ENCODE measurements at places on chromosomes 13 and 19.

DNA sequence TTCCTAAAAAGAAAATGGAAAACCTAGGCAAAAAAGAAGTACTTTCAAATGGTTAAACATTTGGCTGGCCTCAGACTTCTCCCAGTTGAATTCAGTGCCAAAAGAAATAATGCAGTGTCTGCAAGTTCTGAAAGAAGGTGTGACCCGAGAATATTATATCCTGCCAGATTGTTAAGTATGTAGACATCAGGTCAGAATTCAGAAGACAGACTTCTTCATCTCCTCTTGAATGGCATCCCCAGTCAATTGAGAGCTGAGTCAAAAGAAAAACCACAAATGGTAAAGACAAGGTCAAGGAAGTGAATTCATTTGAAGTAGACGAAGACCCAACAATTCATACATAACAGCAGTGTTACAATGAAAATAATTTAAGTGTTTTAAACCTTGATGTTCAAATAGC, 194.5 kb downstream of the NBEA start:
- no peak for DNase-seq

- no peak for DNase-seq
Observed at GRCh38 chr13:58994777-58995176, 1169.0 kb downstream of the DIAPH3 start.

DNA sequence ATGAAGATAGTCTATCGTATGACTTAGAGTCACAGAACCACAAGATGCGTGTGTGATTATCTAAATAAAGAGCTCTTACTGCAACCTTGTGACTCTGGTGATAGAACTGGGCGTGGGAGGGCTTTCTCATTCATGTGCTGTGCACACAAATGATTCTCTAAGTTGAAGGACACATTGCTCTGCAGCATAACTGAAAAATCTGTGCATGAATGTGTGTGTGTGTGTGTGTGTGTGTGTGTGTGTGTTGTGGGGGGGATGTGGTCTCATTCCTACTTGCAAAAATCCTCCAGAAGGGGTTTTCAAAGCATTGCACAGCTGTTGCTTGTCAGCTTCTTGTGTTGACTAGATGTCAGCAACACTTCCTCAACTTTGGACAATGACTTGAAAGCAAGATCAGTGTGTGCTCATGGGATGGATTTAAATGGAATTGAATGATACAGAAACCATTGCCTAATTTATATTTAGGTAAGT, 22.4 kb downstream of the LRCH1 start:
- DNase-seq: no peak

DNA sequence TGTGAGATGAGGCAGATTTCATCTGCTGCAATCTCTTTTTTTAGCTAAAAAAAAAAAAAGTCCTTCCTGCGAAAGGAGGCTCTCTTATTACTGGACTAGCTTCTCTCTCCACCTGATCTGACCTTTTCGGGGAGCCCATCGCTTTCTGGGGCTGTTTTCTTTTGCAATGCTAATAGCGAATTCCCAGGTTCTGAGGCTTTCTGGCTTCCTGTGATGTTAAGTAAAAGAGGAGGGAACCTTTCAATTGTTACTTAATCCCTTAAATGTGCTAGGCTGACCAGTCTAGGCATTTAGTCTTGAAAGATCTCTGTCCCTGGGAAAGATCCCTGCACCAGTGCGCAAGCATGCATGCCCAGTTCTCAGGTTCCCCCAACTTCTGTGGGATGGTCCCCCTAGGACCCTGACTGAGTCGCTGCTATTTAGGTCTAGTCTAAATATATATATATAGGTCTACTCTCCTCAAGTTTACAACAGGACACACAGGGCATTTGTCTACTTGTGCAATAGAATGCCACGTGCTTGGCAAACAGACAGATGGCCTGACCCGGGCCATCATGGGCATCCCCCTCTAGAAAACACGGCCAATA, 224.7 kb downstream of the ZNF536 start:
- DNase-seq: no peak

- DNase-seq: no peak
Observed at GRCh38 chr13:23146006-23146405, 34.8 kb upstream of the SGCG start.

DNA sequence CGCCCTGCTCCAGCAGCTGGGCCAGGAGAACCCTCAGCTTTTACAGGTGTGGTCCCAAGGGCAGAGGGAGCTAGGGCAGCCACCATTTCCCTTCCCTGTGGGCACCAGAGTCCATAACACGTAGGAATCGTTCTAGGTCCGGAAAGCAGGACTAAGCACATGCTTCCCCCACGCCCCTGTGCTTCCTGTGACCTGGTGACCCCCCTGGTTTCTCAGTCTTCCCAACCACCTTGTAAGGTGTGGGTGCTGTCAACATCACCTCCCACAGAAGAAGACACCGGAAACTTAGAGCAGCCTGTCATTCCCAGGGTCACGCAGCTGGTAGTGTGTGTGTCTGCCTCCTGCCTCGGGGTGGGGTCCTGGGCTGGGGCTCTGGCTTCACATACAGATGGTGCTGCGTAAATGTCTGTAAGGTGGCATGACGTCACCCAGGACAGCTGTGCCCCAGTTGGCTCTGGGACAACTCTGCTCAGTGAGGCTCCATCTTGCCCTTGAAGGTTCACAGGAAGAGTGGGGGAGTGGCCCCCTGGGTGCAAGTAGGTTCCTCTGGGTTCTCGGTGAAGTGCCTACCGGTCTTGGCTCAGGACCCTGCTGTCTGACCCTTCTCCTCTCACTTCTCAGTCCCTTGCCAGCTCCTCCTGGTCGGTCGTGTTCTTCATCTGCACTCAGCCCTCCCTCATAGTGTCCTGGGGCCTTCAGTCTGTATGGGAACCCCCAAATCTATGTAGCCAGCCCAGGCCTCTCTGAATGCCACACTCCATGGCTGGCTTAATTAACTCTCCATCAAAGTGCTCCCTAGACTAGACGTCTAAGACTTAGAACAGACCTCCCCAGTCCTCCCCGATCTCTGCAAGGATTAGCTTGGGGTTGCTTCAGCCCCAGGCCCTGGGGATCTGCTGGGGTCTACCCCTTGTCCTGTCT, 4.0 kb downstream of the RAD23A start:
- no peak for DNase-seq

DNA sequence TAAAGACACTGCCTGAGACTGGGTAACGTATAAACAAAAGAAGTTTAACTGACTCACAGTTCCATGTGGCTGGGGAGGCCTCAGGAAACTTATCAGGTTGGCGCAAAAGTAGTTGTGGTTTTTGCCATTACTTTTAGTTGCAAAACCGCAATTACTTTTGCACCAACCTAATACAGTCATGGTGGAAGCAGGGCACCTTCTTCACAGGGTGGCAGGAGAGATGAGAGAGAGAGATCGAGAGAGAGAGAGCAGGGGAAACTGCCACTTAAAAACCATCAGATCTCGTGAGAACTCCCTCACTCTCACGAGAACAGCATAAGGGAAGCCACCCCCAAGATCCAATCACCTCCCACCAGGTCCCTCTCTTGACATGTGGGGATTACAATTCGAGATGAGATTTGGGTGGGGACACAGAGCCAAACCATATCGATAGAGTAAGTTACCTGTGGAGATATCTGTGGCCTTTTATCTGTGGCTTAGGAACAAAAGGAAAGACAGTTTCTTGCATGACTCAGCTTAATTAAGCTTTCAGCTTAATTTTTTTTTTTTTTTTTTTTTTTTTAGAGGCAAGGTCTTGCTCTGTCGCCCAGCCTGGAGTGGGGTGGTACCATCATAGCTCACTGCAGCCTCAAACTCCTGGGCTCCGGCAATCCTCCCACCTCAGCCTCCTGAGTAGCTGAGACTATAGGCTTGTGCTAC, 7.6 kb upstream of the CABP5 start:
- DNase-seq: no peak

- DNase-seq: no peak
Observed at GRCh38 chr19:1790054-1790792, 21.9 kb downstream of the ATP8B3 start.

GRCh38 chr19:56573914-56574313, 6.6 kb downstream of the ZNF470 start:
- no peak for DNase-seq

Measured in fibroblast of skin of left biceps (primary cell).